MV-4-11 (cell line): ENCODE measurements at places on chromosomes 1 and 21.

GRCh38 chr1:242139442-242139841 lies 140.5 kb upstream of the MAP1LC3C start:
- peak; percentile 87 for DNase-seq

DNA sequence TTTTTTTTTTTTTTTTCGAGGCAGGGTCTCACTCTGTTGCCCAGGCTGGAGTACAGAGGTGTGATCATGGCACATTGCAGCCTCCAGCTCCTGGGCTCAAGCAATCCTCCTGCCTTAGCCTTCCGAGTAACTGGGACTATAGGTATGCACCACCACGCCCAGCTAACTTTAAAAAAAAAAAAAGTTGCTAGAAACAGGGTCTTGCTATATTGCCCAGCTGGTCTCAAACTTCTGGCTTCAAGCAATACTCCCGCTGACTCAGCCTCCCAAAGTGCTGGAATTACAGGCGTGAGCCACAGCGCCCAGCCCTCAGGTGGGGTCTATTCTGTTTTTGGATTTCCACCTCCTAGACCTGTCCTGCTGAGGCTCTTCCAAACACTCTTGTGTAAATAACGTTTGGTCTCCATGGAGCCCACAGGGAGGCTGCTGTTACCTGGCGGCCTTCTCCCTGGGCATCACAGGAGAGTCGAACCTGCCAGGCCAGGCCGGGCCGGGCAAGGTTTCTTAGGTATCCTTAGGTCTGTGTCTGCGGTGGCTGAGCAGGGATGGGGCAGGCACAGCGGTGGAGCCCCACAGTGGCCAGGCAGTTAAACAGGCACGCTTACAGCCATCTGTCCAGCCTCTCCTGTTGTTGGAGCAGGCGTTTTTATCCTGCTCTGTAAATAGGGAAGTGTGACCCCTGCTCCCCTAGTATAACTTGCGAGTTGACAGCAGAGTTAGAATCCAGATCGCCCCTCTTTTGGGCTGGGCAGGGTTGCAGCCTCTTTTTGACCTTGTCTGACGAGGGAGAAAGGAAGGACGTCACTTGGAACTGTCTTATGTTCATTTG lies 18.8 kb downstream of the PLEKHM2 start:
- DNase-seq: peak; percentile 8

- DNase-seq: no peak
Observed at GRCh38 chr1:153396461-153396860, 5.6 kb upstream of the S100A8 start.

GRCh38 chr1:24437631-24438396 lies 22.2 kb downstream of the NIPAL3 start:
- DNase-seq: no peak

DNA sequence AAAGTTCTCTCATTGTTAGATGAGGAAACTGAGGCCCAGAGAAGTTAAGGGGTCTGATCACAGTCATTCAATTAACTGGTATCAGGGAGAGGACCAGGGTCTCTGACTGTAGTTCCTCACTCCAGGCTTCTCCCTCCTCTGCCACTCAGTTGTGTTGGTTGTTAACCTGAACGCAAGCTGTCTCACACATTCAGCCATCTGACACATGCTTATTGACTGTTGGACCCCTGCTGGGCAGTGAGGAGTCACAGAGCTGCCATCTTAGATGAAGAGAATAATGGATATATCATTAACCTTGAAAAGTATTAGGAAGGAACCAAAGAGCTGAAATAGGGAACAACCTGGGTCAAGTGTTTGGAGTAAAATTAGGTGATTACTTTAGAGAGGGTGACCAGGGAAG lies 194.8 kb downstream of the ZZZ3 start:
- DNase-seq: no peak

DNA sequence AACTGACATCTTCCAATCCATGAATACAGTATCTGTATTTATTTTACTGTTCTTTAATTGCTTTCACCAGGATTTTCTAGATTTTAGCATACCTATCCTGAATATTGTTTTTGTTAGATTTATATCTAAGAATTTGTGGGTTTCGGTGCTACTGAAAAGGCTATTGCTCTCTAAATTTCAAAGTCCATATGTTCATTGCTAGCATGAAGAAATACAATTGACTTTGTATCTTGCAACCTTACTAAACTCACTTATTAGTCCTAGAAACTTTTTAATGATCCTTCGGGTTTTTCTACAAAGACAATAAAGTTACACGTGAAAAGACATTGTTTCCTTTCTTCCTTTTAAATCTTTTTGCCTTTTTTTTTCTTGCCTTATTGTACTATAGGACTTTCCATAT lies 12.9 kb upstream of the HIVEP3 start:
- no peak for DNase-seq

DNA sequence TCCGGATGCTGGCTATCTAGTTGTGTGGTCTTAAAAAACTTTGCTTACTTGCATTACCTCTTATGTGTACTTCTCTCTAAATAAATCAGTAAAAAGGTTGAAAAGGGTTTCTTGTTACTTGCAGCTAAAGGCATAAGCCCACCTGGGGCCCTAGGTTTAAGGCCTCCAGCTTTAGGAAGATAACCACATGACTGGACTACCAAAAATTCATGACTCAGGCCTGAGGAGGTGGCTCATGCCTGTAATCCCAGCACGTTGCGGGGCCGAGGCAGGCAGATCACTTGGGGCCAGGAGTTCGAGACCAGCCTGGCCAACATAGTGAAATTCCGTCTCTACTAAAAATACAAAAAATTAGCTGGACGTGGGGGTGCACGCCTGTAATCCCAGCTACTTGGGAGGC lies 142.9 kb downstream of the APP start:
- DNase-seq: no peak

DNA sequence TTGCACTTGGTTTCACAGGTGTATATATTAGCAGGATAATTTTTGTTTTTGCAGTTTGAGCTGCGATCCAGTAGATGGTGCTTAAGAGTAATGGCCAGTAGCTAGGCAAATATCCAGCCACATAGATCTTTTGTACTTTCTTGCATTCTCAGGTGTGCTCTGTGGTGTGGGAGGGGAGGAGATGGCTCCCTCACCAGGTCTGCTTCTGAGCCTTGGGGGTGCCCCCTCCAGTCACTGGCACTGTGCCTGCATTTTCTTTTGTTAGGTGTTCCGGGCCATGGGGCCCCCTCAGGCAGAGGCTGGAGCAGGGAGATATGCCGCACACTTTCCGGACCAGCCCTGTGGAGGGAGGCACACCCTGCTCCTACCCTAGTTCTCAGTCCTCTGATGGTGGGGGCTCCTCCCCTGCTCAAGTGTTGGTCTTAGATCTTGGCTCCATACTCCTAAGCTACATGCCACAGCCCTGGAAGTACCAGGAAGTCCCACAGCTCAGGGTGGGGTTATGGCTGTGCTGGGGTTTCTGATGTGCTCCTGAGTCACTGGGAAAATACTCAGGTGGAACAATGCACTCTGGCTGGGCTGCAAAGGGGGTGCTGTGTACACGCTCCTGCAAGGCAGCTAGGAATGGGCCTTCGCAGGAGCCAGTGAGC lies 197.6 kb upstream of the DMRTA2 start:
- DNase-seq: no peak

DNA sequence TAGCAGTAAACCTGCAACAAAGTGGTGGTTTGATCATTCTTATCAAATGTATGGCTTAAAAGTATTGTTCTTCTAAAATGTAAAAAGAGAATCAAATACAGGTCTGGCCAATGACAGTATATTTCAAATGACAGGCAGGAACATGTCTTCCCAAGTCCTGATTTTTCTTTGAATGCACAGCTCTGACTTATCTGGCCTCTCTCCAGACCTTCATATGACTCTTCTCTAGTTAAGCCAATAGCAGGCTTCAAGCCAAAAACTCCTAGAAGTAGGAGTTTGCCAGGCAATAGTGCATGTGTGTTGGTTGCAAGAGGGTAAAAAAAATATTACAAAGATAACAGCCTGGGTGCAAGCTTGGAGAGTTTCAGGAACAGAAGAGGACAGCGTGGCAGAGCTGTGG lies 345.5 kb downstream of the SMYD3 start:
- DNase-seq: no peak

DNA sequence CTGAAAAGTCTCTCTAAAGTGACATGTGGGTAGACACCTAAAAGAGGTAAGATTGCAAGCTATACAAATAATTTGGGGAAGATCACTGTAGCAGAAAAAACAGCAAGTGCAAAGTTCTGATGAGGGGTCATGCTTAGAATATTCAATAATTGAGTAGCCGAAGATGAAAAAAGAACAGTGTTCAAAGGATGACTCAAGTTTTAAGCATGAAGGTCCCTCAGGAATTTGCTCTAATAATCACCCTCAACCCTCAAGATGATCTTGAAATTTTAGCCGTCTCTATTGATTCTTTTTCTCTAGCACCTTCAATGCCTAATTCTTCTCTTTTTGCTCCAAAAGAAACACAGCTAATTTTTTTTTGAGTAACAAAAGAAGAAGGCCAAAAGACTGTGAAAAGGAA lies 190.6 kb upstream of the ZNHIT6 start:
- no peak for DNase-seq
